ENCODE measurements at places on chromosomes 7 and 10.

- DNase-seq, result no peak
Observed at GRCh38 chr7:22952306-22953015, 61.5 kb downstream of the HYCC1 start.

DNA sequence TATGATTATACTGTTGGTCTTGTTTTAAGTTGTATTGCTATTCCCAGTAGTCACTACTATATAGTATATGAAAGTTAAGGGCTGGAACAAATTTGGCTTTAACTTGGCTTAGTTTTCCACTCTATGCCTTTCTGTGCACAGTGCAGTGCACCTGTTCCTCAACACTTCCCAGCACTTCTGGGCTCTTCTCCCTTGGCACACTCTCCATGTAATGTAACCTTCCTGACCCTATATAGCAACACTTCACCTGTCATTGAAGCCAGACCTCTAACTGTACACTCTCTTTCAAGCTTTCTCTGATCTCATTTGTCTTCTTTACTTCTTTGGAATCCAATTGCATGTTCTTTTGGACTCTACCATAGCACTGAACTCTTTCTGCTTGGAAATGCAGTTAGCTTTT, 83.9 kb upstream of the SMIM30 start:
- DNase-seq, result no peak

- no peak for DNase-seq
Observed at GRCh38 chr7:39300276-39300675, 265.9 kb upstream of the YAE1 start.

DNA sequence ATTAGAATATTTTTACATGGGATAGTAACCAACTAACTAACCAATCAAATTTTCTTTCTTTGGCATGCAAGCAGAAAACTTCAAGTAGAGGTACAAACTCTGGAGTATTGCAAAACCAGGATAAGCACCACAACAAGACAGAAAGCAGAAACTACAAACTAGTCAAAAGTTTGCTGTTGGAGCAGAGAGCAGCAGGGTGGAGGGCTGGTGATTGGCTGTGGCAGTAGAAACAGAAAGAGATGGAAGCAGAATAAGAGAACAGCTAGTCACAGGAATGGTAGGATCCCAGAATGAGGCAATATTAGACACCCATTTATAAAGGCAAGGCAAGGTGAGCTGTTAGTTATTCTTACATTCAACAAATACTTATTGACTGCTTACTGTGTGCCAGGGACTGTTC, 6.8 kb upstream of the MACC1 start:
- DNase-seq, result no peak

- DNase-seq, result no peak
Observed at GRCh38 chr10:105278439-105278838, 637.3 kb downstream of the SORCS3 start.

GRCh38 chr10:11879387-11880094, 56.4 kb downstream of the PROSER2 start:
- no peak for DNase-seq

DNA sequence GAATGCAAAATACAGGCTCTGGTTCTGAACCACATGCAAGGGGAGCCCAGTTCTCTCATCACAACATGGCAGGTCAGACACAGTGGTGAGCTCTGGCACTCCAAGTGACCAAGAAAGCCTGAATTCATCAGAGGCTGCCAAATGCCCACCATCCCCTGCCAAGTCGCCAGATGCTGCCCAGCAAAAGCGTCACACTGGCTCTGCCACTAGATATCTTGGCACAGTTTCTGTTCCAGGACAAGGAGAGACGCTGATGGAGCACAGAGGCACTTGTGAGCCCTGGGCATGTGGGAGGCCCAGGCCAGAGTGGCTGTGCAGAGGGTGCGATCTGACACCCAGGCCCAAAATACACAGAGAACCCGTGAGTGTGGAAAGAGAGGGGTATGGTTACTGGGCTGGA, 57.8 kb downstream of the GAD2 start:
- no peak for DNase-seq

DNA sequence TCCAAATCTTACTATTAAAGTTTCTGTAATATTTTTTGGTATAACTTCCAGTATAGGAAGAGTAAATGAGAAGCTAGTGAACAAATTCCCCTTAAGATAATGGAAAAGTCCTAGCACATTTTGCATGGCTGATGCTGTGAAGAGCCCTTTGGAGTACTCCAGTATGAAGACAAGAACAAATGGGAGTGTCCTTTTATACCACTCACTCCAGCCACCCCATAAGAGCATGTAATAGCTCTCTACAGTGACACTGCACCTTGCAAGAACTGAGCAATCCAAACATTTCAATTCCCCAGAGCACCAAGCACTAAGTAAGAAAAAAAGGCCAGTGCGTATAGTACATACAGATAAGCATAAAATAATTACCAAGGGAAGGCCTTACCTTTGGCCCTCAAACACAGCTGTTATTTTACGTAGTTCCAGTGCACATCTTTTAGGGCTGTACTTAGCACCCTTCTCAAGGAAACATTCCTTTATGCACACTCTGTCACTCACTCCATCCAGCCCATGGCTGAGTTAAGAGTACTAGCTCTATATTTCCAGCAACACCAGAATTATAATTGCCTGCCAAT, 135.4 kb downstream of the ST7 start:
- no peak for DNase-seq

DNA sequence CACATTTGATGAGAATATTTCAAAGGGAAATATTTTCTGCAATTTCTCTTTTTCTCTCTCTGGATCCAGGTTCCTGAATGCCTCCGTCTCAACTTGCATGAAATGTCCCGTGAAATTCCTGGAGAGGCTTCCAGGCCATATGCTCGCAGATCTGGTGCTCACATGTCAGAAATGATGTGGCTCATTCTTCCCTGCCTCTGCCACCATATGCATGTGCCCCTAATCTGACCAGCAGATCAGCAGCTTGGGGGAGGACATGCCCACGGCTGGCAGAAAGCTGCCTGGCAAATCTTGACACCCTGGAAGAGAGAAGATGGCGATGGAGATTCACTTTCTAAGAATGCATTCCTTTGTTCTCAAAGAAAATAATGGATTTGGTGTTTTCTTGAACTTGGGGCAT, 490.7 kb downstream of the RPS24 start:
- no peak for DNase-seq

DNA sequence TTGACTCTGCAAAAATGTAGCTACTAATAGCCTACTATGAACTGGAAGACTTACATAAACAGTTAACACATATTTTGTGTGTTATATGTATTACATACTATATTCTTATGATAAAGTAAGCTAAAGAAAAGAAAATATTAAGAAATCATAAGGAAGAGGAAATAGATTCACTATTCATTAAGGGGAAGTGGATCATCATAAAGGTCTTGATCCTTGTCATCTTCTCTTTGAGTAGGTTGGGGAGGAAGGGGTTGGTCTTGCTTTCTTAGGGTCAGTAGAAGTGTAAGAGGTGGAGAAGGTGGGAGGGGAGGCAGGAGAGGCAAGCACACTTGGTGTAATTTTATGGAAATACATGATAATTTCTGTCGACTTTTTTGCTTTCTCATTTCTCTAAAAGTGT, 81.3 kb downstream of the NAMPT start:
- DNase-seq, result no peak

DNA sequence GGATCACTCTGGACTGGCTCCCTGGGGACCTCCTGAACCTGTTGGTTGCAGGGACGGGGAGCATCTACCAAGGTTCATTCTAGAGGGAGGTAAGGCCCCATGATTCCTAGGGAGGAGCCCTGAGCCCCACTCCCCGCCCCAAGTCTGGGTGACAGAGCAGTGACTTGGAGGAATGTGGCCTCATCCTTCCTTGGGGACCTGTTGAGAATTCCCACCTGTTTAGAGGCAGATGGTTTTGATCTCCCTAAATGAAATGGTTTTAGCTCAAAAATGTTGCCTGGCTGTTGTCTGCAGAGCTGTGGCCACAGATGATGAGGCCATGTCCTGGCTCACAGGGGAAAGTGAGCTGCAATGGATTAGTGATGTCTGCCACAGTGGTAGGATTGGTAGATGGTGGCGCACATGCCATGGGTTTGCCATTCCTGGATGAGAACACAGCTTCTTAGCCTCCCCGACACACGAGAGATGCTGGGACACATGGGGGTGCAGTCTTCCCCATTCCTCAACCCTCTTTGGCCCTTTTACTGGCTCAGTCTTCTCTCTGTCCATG, 12.3 kb downstream of the C10orf105 start:
- DNase-seq, result no peak

DNA sequence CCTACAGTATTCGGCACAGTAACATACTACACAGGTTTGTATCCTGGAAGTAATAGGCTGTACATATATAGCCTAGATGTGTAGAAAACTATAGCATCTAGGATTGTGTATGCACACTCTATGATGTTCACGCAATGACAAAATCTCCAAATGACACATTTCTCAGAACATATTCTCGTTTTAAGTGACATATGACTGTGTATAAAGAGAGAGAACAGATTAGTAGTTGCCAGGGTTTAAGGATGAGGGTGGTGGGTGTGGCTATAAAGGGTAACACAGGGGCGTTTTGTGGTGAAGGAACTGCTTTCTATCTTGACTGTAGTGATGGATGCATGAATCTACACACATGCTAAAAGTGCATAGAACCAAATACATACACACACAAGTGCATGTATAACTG, 101.2 kb downstream of the ARL4A start:
- no peak for DNase-seq

DNA sequence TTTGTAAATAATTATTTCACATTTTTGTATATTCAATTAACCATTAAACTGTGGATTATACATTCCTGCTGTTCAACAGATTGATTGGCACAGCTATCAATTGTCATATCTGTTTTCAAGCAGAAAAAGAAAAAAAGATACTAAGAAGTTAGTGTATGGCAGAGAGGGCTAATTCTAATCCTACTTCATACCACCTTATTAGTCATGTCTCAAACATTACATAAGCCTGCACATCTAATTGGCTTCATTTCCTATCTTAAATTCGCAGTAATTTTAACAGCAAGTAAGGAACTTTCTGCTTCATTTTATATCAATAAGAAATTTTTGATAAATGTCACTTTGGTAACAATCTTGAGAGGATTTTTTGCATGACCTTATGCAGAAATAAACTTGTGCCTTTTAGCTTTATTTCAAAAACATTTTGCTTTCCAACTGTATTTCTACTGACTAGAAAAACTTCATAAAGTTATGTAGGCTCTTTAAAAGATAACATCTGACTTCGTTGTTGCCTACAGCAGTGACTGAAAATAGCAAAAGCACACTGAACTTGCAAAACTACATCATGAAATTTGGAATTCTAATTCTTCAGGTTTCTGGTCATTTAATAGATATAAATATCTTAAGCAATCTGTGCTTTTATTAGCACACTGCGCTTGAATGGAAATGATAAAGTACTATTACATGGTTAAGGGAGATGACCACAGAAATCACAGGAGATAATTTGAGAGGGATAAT, 111.5 kb downstream of the SEMA3C start:
- DNase-seq, result no peak

GRCh38 chr10:127462643-127463295, 86.3 kb upstream of the NPS start:
- no peak for DNase-seq

GRCh38 chr7:151245360-151246101, 3.0 kb downstream of the SMARCD3 start:
- DNase-seq, result no peak

GRCh38 chr7:151890355-151891004, 13.6 kb upstream of the PRKAG2 start:
- no peak for DNase-seq

- no peak for DNase-seq
Observed at GRCh38 chr10:86103391-86104101, 263.0 kb downstream of the GRID1 start.

DNA sequence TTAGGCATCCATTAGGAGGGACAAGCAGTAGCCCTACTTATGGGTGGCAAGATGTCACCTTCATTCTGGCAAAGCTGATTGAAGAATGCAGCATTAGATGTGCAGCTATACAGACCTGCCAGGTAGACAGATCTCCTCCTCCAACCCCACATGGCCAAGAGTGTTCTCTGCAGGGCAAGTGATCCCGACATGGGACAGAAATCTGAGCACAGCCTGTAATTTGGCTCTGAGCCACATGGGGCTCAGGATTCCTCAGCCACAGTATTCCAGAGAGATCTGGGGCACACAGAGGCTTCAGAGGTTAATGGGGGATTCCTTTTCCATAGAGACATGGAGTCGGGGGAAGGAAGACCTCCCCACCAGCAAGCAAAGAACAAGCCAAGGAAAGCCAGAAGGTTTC, 58.7 kb upstream of the GDF10 start:
- no peak for DNase-seq

- DNase-seq, result no peak
Observed at GRCh38 chr10:70144372-70145110, 2.0 kb downstream of the TYSND1 start.

- no peak for DNase-seq
Observed at GRCh38 chr10:89646889-89647657, 2.0 kb upstream of the PANK1 start.

GRCh38 chr7:116953906-116954838, 871 bp downstream of the ST7 start:
- no peak for DNase-seq

- DNase-seq, result no peak
Observed at GRCh38 chr7:132004529-132004928, 448.1 kb upstream of the PODXL start.

- no peak for DNase-seq
Observed at GRCh38 chr10:100340948-100341847, 5.8 kb upstream of the SCD start.
